ENCODE measurements at places on chromosomes 2 and 18. TPM values are rescaled to one million over a fixed set of nuclear protein-coding genes. Genes with fewer than 3 reads are reported as not detected.

The SAG gene
- total RNA-seq: not detected

The CFAP210 gene
- not detected for total RNA-seq

The FSIP2 gene
- under 0.01 TPM for total RNA-seq

The TSPYL6 gene
- total RNA-seq: not detected

The AQP12A gene
- not detected for total RNA-seq

The LINC00305 gene
- not detected for total RNA-seq
